ENCODE measurements at places on chromosomes 11 and 22.

DNA sequence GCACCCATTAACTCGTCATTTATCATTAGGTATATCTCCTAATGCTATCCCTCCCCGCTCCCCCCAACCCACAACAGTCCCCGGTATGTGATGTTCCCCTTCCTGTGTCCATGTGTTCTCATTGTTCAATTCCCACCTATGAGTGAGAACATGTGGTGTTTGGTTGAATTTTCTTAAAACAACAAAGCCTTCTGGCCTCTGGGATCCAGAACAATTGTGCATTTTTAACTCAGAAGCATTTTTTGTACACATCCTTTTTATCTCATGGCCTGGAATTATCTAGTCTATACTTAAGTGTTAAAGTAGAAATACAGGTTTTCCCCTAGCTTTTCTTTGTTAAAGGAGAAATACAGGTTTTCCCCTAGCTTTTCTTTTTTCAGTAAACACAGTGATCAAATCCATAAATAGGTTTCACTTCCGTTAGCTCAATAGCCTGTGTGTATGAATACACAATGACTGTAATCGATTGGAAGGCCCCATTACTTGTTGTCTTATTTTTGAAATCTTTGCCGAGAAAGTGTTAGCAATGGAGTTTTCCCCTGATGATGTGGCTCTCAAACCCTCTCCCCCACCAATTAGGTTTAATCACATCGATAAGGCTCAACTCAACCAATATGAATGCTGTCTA is 125.6 kb upstream of the PITPNB start:
- no peak for DNase-seq

GRCh38 chr11:34830648-34831047 is 85.5 kb downstream of the APIP start:
- DNase-seq, result no peak

- no peak for DNase-seq
These were observed 2.1 kb downstream of the TPCN2 start for GRCh38 chr11:69050592-69051380.

- DNase-seq, result no peak
These were observed 64.7 kb upstream of the CD5 start for GRCh38 chr11:61037441-61038093.

DNA sequence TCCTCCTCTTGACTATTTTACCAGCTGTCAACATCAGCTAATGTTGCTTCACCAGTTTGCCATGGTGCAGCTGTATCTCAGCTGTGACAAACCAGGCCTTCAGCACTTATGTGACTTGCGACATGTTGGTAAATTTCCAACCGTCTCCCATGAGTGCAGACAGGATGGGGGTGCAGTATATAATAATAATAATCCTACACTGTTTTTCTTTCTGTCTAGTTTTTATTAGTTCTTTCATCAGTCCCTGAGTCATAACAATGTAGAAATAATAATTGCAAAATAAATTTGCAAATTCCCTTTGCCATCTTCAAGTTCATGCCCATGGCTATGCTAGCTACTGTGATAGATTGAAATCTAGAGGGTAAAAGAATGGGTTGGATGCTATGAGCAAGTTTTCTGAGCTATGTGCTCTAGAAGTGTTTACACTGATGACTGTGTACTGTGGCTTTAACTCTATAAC is 4.9 kb downstream of the MMP13 start:
- no peak for DNase-seq

DNA sequence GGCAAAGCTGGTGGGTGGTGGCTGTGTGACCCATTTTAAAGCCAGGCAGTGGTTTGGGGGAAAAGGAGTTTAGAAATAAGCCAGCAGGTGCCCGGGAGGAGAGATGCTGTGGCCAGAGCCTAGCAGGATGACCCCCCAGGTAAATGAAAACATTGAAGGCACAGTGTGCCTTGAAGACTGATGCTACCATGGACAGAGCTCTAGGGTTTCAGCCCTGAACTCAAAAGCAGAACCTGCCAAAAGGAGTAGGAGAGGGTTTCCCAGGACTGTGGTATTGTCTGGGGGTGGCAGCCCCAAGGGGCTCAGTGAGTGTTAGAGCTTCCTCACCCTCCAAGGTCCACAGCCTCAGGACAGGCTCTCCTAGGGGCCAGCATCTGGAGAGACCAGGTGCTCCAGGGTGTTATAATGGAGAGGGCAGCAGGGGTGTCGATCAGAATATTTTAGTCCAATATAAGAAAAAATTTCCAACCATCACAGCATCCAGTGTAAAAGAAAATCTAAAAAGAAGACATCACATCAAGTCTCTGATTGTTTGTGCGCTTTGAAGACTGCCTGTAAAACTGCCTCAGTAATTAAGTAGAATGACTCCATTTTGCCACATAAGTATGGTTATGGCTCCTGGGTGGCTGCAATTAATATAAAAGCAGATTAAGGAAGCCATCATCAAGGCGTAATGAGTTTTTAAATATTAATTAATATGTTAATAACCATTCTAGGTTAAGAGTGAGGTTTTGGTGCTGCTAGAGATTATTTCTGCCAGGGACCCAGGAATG is 88.6 kb upstream of the LMO1 start:
- DNase-seq, result no peak

DNA sequence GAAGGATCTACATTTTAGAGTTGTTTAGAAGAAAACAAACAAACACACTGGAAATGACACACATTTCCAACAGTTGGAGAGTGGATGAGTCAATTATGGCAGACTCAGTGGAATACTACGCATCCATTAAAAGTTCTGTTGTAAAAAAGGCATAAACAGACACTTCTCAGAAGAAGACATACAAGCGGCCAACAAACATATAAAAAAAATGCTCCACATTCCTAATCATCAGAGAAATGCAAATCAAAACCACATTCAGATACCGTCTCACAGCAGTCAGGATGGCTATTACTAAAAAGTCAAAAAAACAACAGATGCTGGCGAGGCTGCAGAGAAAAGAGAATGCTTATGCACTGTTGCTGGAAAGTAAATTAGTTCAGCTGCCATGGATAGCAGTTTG is 298.2 kb downstream of the DDX10 start:
- no peak for DNase-seq

- DNase-seq, result no peak
These were observed 39.9 kb upstream of the KCNQ1OT1 start for GRCh38 chr11:2739531-2740274.

DNA sequence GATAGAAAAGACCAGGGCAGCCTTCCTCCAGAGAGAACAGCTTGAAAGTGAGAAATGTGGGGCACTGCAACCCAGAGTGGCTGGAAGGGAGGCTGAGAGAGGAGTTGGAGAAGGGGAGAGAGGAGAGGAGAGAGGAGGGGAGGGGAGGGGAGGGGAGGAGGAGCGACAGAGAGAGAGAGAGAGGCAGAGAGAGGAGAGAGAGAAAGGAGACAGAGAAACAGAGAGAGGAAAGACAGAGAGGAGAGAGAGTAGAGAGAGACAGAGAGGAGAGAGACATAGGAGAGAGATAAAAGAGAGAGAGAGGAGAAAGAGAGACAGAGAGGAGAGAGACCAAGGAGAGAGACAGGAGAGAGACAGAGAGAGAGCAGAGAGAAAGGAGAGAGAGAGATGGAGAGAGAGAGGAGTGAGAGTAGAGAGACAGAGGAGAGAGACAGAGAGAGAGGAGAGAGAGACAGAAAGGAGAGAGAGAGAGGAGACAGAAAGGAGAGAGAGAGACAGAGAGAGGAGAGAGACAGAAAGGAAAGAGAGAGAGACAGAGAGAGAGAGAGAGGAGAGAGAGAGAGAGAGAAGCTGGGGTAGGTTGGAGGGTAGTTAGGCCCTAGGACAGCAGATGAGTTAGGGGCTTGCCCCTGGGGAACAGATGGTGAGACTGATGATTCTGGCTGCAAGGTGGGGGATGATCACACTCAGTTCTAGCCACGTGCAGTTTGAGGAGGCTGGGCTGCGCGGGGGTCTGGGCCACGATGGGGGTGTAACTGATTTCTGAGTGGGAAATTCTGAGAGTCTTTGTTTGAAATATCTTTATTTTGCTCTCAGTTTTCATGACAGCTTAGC is 8.5 kb upstream of the SCYL1 start:
- no peak for DNase-seq

- no peak for DNase-seq
These were observed 553 bp upstream of the USP47 start for GRCh38 chr11:11841116-11841722.

DNA sequence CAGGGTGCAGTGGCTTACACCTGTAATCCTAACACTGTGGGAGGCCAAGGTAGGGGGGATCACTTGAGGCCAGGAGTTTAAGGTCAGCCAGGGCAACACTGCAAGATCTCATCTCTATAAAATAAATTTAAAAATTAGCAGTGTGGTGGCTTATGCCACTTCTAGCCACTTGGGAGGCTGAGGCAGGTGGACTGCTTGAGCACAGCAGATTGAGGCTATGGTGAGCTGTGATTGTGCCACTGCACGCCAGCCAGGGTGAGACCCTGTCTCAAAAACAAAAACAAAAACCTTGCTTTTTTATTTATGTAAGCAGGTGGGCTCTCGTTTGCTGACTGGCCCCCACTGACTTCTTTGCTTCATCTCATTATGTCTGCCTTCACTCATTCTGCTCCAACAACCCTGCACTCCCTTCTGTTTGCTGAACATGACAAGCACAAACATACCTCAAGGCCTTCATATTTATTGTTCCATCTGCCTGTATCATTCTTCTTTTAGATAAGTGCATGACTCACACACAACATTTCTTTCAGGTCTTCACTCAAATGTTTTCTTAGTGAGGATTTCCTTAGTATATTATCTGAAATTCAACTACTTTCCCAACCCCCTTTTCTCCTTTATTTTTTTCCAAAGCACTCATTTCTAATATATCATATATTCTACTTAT is 32.4 kb upstream of the CLNS1A start:
- no peak for DNase-seq

GRCh38 chr11:85180528-85180927 is 446.6 kb downstream of the DLG2 start:
- no peak for DNase-seq

- DNase-seq, result no peak
These were observed 11.3 kb upstream of the QSER1 start for GRCh38 chr11:32881286-32881685.

DNA sequence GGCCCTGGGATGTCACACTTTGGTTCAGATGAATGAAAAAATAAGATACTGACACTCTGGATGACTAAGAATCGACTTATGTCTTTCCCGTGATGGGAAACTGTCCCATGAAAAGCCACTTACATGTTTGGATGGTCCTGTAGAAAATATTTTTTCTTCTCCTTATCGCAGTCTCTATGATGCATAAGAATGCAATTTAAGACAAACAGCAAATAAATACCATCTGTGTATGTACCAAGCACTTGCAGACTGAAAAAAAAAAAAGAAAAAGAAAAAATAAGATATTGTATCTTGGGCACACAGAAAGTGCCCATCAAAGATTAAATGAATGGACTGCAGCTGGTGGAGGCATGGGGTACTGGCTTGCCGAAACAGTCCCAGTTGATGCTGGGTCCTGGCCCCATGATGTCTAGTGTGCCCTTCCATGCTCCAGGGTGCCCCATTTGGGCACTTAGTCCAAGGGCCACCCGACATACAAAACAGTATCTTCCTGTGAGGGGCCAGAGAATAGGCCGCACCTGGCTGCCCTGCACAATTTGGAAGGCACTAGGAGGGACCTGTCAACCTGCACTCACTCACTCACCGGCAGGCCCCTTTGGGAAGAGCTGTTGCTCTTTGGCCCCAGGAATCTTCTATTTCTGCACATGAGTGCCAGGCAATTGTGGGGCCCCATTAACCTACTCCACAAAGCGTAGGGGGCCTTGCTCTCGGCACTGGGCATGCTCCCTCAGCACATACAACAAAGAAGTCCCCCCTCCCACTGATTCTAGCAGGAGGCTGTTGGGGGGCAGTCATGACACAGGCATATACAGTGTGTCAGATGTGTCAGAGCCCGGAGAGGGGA is 2.5 kb upstream of the ZBED4 start:
- DNase-seq, result no peak

- DNase-seq, result no peak
These were observed 28.5 kb downstream of the CELF1 start for GRCh38 chr11:47524291-47524874.

- DNase-seq, result no peak
These were observed 35.7 kb downstream of the LRRC32 start for GRCh38 chr11:76634886-76635285.

- no peak for DNase-seq
These were observed 265.8 kb upstream of the POU2AF2 start for GRCh38 chr11:110979696-110980095.

- DNase-seq, result no peak
These were observed 513.5 kb upstream of the CNTN5 start for GRCh38 chr11:98507208-98507607.

DNA sequence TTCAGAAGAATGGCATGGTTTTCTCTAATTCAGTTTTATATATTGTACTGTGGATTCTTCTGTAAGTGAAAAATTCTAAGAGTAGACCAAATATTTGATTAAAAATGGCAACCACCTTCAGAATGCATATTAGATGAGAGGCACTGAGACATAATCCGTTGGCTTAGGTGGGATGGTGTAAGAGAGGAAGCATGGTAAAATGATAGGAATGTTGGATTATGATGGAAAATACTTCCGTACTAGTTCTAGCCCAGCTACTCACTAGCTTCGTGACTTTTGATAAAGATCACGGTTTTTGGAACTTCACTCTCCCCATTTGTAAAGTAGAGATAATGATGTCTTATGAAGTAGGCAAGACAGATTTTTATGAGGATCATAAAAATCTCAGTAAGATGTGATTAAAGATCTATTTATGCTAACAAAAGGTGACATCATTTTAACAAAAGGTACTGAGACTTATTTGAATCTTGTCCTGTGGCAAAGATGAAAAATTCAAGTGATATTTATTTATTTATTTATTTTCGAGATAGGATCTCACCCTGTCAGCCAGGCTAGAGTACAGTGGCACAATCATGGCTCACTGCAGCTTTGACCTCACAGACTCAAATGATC is 37.5 kb downstream of the UVRAG start:
- DNase-seq, result no peak

GRCh38 chr11:57274904-57275498 is 38.0 kb upstream of the APLNR start:
- DNase-seq, result no peak

DNA sequence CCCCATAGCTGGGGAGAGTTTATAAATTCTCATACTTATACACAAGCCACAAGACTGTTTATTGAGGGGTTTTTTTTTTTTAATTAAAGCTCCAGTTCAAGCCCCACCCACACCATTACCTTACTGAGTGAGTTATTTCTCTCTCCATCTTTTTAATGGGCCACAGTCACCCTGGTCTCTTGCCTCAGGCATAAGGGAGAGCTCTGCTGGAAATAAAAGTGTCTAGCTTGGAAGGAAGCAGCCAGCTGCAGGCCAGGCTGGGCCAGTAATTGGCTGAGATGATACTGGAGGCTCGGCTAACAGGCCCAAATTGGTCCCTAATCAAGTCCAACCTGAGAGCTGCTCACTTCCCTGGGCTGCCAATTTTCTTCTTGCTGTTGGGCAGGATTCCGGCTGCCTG is 174.1 kb downstream of the INSC start:
- DNase-seq, result no peak

- DNase-seq, result no peak
These were observed 22.6 kb downstream of the KCNJ5 start for GRCh38 chr11:128913806-128914205.
